ENCODE measurements at places on chromosomes 11 and 22. TPM values are rescaled to one million over a fixed set of nuclear protein-coding genes. Genes with fewer than 3 reads are reported as not detected.

Gene ZNRF3
- 3.4 TPM for total RNA-seq

Gene MS4A10
- total RNA-seq: not detected

Gene BIRC3
- total RNA-seq: 2.4 TPM

Gene ANO3
- 0.98 TPM for total RNA-seq

Gene MMP11
- 5.1 TPM for total RNA-seq

Gene ELFN2
- total RNA-seq: 0.33 TPM

DNA sequence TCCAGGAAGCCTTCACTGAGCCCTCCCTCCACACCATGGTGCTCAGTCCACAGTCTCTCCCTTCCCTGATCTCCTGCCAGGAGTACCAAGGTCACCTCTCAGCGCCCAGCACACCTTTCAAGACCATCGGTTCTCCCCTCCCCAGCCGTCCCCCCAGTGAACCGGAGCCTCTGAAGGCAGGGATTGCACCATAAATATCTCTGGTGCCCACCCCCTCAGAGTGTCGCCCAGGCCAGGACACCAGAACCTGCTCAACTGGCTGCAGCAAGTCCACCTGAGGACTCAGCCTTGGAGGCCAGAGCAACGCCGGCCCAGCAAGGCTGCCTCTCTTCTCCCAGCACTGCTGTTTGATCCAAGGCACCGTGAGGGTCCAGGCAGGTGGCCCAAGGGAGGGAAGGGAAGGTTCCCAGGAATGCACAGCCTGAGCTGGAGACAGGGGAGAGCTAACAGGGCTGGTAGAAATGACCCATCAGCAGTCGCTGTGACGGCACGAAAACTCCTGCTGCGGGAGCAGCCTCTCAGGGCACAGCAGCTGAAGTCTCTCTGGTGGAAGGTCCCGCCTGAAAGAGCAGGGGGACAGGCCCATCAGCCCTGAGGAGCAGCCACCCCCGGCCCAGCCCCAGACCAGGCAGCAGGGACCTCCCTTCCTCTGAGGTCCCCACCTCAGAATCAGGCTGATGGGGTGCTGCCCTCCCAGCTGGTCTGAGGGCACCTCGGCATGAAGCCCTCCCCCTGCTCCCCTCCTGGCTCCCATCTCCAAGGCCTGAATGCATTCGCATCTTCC lies 80.3 kb downstream of the BUD13 start:
- no peak for DNase-seq

DNA sequence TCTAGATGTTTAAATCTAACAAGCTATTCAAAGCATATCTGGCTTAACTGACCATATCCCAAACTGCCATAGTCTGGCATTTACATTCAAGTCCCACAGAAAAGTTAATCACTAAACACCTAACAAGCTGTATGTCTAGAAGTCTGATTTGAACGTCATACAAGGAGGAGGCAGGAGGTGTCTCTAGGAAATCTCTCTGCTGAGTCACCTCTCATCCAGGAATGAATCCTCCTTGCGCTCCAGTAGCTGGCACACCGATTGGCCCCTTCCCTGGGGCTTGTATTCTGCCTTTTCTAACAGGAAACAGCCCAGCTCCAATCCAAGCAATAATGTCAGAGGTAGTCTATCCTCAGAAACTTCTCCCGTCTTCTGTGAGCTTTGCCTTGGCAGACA lies 31.8 kb downstream of the FEZ1 start:
- peak; percentile 28 for DNase-seq

DNA sequence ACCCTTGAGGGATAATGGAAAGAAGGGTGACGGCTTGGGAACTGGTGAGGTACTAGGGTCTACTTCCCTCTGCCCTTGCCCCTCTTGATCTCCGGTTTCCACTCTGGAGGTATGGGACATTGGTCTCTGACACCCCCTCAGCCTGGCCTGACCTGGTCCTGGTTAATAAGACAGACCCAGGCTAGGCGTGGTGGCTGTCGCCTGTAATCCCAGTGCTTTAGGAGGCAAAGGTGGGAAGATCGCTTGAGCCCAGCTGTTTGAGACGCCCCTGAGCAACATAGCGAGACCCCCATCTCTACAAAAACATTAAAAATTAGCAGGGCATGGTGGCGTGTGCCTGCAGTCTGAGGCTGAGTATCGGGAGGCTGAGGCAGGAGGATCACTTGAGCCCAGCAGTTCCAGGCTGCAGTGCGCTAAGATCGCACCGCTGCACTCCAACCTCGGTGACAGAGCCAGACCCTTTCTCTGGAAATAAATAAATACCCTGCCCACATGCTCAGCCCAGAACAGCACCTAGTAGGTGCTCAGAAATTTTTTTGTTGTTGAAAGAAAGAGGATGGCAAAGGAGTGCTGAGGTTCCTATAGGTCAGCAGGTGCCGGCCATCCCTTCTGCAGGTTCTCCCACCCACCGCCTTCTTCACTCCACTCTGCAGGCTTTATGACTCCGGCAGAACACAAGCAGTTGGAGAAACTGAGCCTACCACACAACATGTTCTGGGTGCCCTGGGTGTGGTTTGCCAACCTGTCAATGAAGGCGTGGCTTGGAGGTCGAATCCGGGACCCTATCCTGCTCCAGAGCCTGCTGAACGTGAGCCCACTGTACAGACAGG lies 6.3 kb downstream of the BEST1 start:
- DNase-seq: no peak

GRCh38 chr11:123587559-123587958 lies 66.9 kb downstream of the SCN3B start:
- DNase-seq: no peak

- peak; percentile 26 for DNase-seq
These were observed 60.1 kb downstream of the SCN3B start for GRCh38 chr11:123594188-123594901.

GRCh38 chr22:29574762-29575450 lies 6.0 kb downstream of the NIPSNAP1 start:
- no peak for DNase-seq

GRCh38 chr22:44462246-44463010 lies 35.6 kb downstream of the RTL6 start:
- no peak for DNase-seq
